ENCODE measurements at places on chromosomes 1 and 21. TPM values are rescaled to one million over a fixed set of nuclear protein-coding genes. Genes with fewer than 3 reads are reported as not detected.

DNA sequence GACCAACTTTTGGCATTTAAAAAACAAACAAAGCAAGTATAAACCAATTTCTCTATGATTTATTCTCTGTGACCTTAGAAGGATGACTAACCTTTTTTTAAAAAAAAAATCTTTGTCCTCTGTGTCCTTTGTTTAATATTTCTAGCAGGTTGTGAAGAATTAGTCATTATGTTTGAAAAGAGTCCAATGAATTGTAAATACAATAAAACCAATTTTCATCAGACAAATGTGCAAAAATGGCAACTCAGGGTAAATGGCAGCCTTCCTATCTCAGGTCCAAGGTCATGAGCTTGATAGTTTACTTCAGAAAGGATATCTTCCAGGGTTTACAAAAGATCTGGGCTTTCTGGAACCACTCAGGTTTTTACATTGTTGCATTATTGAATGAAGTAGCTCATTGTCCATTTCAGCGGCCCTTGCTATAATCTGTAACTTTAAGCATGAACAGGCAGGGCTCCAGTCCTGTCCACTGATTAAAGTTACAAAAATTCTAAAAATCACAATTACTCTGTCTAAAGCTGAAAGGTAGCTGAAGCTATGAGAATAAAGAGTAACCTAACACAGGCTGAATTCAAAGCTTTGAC lies 11.7 kb upstream of the MAP3K21 start:
- DNase-seq, result no peak

DNA sequence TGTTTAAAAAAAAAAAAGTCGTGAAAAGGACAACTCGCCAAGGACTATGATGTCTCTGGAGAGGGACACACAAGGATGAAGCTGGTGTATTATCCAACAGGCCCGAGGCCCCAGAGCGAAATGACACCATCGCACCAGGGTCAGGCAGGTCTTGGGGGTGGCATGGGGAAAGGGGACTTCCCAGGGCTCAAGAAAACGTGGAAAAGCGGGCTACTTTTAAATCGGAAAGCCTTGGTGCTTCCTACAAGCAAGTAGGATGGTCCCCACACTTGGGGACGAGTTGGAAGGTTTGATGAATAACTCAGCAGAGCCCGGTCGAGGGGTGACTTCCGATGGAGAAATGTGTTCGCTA lies 505 bp upstream of the GNPAT start:
- no peak for DNase-seq

DNA sequence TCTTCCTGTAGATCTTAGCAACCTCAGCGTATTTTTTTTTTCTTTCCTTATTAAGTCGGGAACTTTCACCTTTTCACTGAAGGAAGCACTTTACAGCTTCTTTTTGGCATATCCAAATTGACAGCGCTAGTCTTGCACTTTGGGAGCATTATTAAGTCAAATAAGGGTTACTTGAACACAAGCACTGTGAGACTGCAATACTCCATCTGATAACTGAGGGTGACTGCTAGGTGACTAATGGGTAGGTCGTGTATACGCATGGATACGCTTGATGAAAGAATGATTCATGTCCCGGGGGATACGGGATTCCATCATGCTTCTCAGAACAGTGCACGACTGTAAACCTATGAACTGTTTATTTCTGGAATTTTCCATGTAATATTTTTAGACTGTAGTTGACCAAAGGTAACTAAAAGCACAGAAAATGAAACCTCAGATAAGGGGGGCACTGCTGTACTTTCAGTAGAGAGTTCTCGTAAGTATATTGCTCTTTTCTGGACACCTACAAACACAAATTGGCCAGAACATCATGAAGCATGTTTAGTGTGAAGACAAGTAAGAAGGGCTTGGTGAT lies 364.7 kb downstream of the SMYD3 start:
- no peak for DNase-seq

- peak; percentile 43 for DNase-seq
Measured at GRCh38 chr1:152048416-152049009, 11.7 kb upstream of the S100A11 start.

FDPS gene
- 75.0 TPM for total RNA-seq

GRCh38 chr1:27438621-27439061 lies 46.2 kb downstream of the GPR3 start:
- DNase-seq, result no peak

DNA sequence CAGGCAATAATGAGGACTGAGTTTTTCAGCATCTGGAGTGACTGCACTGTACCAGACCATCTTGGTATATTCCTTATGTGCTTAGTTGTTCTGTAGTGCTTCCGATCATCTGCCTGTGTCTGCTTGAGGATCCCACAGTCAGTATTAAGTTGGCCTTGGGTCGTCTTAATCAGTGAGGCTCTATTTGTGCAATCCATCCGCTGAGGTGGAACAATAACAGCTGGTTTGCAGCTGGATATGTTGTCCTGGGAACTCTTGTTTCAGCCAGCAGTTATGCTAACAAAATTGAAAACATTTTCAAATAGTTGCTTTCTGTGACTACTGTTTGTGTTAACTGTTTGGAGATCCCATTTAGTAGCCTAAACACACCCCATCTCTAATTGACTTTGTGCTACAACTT lies 73.7 kb downstream of the LAMC1 start:
- DNase-seq, result no peak

GRCh38 chr1:182087304-182087703 lies 25.8 kb upstream of the ZNF648 start:
- no peak for DNase-seq

SV2A gene
- total RNA-seq, result 0.44 TPM

DNA sequence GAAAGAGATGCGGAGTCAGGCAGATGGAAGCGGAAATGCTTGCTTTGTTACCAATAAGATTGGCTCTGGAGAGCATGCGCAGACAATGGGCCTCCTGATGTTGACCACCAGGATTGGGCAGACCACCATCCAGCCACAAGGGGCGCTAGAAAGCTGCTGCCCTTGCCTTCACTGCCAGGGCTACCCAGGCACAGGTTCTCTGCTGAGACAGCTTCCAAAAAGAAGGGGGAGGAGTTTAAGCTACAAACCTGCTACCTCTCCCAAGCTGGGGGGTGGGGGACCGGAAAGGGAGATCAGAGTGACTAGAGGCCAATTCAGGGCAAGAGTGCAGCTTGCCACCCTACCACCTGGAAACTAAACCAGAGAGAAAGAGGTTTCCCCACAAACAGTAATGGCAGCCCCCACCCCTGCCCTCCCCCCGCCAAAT lies 369.7 kb downstream of the RRAGC start:
- DNase-seq, result no peak

GRCh38 chr1:93743465-93743864 lies 61.8 kb upstream of the BCAR3 start:
- no peak for DNase-seq

- DNase-seq, result no peak
Measured at GRCh38 chr1:17488995-17489767, 49.7 kb upstream of the RCC2 start.

GRCh38 chr1:75985827-75986226 lies 53.6 kb upstream of the ASB17 start:
- DNase-seq, result no peak

OR10J1 gene
- total RNA-seq, result not detected

KCNE2 gene
- total RNA-seq, result not detected

DNA sequence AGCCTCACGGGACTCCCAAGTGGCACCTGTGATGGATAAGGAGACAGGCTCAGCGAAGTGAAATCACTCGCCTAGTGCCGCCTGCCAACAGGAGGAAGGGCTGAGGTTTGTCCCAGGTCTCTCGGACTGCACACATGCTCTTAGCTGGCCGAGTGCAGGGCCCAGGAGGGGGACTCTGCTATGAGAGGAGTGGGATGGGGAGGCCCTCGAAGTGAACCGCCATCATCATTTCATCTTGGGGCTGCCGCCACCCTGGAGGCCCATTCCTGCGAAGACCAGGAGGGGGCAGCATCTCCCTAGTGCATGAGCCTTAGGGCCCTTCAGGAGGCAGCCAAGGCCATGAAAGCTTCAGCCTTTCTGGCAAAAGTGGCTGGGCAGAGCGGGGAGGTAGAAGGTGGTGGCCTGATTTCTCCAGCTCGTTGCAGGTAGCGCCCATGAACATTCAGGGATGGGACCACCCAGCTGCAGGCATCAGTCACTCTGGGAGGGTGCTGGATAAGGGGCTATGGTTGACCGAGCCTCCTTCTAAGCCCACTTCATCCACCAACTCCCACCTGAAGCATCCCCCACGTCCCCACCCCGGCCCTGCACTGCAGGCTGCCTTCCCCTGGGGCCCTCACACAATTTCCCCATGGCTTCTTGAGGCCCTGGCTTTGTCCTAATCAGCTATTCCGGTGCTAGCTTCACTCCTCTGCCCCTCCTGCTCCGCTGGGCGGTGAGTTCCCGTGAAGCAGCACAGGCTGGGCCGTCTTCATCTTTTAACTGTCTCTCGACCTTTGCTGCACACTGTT lies 17.2 kb upstream of the RASSF5 start:
- DNase-seq, result peak; percentile 75

FCRL3 gene
- total RNA-seq, result 0.08 TPM

- DNase-seq, result no peak
Measured at GRCh38 chr1:59077466-59078069, 219.3 kb upstream of the FGGY start.

DNA sequence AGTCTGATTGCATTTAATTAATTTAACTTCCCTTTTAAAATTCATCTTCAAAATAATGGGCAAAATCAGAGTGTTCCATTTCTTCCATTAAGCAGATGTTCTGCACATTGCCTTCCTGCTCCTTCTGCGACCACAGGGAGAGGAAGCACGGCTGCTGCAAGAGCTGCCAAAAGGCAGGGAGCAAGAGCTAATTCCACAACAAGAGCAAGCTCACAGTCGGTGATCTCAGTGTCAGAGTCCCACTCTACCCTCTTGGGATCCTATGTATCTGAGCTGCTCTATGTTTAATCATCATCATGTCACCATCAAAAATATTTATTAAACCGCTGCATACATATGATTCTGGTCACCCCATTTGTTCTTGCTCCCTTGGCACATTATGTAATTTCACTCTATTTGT lies 255.3 kb upstream of the CAMK1G start:
- no peak for DNase-seq

- no peak for DNase-seq
Measured at GRCh38 chr1:80023358-80023757, 1016.8 kb upstream of the ADGRL4 start.

SELENBP1 gene
- 66.3 TPM for total RNA-seq

GRCh38 chr21:45057886-45058285 lies 16.5 kb upstream of the ADARB1 start:
- no peak for DNase-seq

DNA sequence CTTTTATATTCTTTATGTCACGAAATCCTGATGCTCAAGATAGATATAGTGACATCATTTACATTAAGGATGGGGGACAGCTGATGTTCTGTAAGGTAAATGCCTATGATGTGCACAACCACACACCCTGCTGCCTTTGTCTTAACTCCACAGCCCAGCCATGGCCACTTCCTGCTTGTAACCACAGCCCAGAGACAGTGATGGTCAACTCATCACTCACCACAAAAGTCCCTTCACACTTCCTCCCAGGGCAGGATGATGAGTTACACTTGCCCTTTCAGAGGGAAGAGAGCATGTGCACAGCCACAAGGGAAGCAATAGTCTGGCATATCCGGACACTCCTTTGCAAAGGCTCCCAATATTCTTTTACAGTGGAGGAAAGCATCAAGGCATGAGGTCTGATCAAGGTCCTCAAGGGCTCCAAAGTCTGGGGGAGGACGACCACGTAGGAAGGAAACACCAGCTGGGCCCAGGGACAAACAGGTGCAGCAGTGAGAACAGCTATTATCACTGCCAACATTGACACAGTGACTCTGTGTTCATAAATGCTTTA lies 53.8 kb downstream of the PLPP3 start:
- peak; percentile 17 for DNase-seq

GRCh38 chr1:53946252-53947171 lies at the start of gene LRRC42:
Gene LRRC42 (plus strand): TSS chr1:53946350. CDS start chr1:53952000, 5,650 bp downstream.
- DNase-seq, result no peak

- no peak for DNase-seq
Measured at GRCh38 chr1:204813522-204813921, 57.1 kb upstream of the NFASC start.

GRCh38 chr1:82465024-82465423 lies 664.3 kb downstream of the ADGRL2 start:
- DNase-seq, result no peak

DNA sequence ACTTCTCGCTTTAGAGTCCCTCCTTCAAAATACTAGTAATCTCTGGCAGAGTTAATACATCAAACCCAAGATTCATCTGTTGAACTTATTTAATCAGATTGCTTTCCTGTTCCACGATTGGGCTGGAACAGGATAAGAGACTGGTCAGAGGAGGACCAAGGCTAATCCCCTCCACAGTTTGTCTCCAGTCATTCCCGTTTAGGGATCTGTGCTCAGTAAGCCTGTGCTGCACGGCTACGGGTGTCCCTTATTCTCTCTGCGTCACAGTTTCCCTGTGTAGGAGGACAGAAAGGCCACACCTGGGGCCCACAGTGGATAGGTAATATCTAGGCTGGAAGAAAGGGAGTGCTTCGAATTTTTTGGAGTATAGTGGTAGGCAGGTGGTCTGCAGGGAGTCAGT lies 16.5 kb upstream of the NUAK2 start:
- DNase-seq, result no peak

DNA sequence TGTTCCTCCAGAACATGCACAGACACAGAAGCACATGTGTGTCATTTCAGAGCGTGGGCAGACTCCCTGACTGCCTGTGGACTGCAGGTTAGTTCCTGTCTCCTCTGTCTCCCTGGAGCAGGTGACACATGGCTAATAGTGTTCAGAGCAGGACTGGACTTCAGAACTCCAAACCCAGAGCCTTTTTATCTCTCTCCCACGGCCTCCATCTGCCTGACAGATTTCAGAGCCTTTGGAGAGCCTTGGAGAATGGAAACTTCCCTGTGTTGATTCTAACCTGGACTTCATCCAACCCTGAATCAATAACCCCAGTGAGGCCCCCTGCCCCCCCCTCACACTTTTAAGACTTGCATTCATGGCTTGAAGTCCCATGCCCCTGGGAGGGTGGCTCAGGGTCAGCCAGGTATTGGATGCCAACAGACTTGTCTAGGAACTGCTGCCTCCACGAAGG lies 44.4 kb downstream of the C1orf198 start:
- no peak for DNase-seq

GRCh38 chr1:96306809-96307560 lies 414.6 kb upstream of the PTBP2 start:
- no peak for DNase-seq

NPR1 gene
- total RNA-seq, result 10.4 TPM

DNA sequence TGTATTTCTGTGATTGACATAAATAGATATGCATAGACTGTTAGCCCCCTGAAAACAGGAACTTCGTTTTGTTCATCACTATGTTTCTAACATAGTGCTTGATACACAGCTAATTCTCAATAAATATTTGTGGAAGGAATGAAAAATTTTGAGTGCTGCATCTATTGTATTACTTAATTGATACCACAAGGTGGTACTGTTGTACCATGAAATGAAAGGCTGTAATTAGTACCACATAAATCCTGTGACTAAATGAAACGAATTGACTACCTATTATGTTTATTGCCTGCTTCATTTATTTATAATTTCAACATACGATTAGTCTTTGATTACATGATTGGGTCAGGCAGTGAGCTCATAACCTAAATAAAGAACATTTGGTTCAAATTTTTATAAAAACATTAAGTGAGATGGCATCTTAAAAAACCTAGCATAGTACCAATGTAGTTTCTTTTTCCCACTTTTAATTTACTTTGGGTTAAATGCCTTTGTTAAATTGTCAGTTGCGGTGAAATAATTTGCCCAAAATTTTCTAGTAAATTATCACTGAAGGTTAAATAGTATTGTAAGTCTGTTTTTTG lies 15.0 kb upstream of the TGFB2 start:
- no peak for DNase-seq

RHEX gene
- total RNA-seq, result 0.44 TPM

Measured in left ventricle myocardium inferior (tissue), 1 donor.